ENCODE measurements at places on chromosomes 4 and X.

DNA sequence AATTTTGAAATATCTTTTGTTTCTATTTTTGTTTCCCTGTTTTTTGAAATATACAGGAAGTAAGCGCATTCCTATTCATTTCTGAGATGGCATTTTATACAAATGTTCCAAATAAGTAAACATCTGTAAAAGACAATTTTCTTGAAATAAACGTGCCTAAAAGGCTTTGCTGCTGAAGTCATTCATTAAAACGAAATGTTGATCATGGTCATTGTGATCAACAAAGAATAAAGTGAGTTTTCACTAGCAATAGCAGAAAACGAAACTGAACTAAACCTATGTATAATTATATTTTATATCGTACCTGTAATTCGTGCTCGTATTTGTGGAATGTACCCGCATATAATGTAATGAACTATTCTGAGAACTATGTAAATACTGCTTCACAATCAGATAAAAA lies 221.2 kb downstream of the MGST2 start:
- DNase-seq = peak; percentile 60

- no peak for DNase-seq
Observed at GRCh38 chrX:48590203-48591103, 6.8 kb upstream of the WDR13 start.

DNA sequence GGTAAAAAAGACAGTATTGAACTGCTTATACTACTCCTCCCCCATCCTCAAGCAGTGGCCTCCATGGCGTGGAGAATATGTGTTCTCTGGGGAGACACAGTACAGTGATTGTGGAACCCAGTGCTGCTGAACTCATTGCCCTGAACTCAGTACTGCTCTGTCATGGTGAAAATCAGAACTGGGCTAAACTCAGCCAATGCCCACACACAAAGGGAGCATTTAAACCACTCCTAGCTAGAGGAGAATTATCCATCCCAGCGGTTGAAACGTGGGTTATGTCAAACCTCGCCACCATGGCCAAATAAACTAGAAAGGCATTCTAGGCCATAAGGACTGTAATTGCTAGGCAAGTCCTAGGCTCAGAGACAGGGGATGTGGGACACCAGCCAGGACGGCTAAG lies 131.8 kb downstream of the SPOCK3 start:
- no peak for DNase-seq

DNA sequence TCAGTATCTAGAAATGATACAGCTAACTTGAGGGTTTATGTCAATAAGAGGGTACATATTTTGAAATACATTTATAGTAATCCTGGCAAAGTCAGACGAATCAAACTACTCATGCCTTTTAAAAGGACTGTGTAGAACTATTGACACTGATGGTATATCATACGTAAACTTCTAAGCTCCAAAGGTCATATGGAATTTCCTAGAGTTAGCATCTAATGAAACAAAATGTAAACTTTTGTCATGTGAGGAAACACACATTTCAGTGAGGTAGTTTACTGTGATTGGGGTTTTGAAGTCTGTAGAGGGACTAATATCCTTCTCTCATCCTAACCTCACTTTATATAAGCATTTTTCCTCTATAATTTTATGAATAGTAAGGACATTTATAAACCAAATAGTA lies 138.4 kb downstream of the SCLT1 start:
- DNase-seq = no peak

- no peak for DNase-seq
Observed at GRCh38 chr4:75679876-75680575, 6.8 kb upstream of the G3BP2 start.

GRCh38 chr4:46804781-46805413 lies 104.1 kb downstream of the COX7B2 start:
- DNase-seq = no peak

DNA sequence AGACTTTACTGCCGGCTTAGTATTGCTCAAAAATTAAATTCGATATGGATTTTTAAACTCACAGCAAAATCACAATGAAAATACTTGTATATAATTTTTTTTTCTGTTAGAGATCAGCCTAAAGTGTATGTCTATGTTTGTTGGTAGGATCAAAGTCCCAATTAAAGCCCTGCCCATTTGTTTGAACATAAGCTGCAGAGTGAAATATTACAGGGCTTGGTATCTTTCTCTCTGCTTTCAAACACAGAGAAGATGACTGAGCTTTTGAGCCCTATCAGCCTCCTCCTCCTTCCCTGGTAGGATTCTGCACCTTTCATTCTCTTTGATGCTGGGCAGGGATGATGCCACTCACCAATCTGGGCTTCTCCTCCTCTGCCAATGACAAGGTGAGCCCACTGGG lies 345.4 kb downstream of the PPP1R2C start:
- no peak for DNase-seq

GRCh38 chr4:95838192-95838591 lies 1.7 kb upstream of the PDHA2 start:
- no peak for DNase-seq

- no peak for DNase-seq
Observed at GRCh38 chrX:69083361-69083760, 81.9 kb downstream of the PJA1 start.

- no peak for DNase-seq
Observed at GRCh38 chr4:133596459-133596858, 447.4 kb downstream of the PCDH10 start.

- DNase-seq = no peak
Observed at GRCh38 chr4:19158107-19158809, 1093.4 kb upstream of the SLIT2 start.

- DNase-seq = no peak
Observed at GRCh38 chrX:101029665-101030064, 22.2 kb downstream of the TRMT2B start.

DNA sequence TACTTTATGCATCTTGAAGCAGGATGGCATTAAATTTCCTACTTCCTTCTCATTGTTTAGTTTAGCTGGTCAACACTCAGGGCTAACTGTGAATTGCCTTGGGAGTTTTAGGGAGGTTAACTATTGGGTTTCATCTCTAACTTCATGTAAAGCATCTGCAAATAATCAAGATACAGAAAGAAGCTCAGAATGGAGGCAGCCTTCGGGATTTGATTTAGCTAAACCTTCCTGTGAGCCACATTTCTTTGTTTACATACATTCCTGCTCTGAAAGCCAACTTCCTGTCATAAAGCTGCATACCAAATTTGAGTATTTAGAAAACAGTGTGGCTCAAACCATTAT lies 131.7 kb upstream of the PCDH18 start:
- DNase-seq = peak; percentile 18

- DNase-seq = peak; percentile 62
Observed at GRCh38 chr4:89482251-89482650, 174.7 kb upstream of the GPRIN3 start.

DNA sequence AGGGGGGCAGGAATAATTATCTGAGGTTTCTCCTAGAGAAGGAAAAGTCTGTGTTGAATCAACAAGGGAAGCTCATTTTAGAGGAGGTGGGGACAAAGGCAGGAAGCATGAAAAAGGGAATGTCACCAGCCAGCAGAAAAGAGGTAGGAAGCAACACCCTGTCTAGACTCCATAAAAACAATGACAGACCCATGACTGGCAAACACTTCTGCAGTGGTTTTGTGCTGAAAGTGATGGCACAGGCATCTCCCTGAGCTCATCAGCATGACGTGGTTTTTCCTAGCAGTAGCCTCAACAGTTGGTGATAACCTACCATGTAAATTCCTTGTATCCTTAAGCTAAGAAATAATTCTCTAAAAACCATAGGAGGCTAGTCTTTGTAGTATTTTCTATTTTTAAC lies 110.7 kb upstream of the GALNT7 start:
- peak; percentile 72 for DNase-seq

GRCh38 chr4:21181716-21182115 lies 481.5 kb downstream of the PACRGL start:
- DNase-seq = no peak

- DNase-seq = no peak
Observed at GRCh38 chr4:128604840-128605239, 204.7 kb upstream of the JADE1 start.

- DNase-seq = peak; percentile 48
Observed at GRCh38 chrX:100615005-100615404, 21.6 kb downstream of the TSPAN6 start.

DNA sequence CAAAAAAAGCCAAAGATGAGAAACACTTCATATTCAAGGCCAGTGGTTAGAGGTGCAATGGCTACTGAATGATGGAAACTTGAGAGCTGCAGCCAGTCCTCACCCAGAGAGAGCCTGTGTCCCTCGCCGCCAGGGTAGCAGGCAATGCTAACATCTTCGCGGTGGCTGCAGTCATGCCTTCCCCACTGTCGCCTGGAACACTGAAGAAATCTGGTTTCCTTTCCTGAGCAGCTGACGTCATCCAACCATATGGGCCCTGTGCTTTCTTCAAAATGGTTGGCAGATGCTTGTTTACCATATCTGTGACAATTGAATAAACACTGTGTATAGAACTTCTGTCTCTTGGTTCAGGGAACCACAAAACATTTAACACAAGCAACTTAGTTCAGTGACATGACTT lies 39.7 kb downstream of the PRSS12 start:
- DNase-seq = no peak

GRCh38 chrX:130125091-130125874 lies 15.0 kb upstream of the ELF4 start:
- DNase-seq = no peak

DNA sequence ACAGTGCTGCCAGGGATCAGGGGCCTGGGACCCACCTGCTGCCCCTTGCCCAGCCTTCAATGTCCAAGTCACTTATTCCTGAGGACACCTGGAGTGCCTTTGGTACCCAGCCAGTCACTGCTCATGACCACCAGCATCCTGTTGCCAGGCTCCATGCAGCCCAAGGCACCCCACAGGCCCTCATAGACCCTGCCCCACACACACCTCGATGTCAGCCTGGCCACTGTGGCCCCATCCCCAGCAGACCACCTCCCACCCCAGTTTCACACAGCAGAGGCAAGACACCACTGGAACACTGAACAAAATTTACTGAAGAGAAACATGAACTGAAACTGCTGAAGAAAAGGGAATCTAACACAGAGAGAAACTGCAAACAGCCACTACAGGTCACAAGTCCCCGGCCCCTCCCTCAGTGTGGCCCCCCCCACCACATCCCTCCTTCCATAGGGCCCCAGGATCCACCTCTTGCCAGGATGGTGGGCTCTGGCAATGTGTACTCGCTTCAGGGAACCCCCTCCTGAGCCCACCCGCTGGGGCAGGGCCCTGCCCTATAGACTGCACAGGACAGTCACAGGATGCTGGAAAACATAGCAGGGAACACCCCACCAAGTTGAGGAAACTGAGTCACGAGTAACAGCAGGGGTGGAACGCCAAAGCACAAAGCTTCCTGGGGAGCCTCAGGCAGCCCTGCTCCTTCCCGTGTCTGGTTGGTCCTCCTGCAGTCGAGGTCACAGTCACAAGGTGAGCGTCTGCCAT lies 5.2 kb downstream of the PNMA5 start:
- DNase-seq = no peak

- no peak for DNase-seq
Observed at GRCh38 chr4:164512124-164512523, 241.8 kb upstream of the SMIM31 start.

DNA sequence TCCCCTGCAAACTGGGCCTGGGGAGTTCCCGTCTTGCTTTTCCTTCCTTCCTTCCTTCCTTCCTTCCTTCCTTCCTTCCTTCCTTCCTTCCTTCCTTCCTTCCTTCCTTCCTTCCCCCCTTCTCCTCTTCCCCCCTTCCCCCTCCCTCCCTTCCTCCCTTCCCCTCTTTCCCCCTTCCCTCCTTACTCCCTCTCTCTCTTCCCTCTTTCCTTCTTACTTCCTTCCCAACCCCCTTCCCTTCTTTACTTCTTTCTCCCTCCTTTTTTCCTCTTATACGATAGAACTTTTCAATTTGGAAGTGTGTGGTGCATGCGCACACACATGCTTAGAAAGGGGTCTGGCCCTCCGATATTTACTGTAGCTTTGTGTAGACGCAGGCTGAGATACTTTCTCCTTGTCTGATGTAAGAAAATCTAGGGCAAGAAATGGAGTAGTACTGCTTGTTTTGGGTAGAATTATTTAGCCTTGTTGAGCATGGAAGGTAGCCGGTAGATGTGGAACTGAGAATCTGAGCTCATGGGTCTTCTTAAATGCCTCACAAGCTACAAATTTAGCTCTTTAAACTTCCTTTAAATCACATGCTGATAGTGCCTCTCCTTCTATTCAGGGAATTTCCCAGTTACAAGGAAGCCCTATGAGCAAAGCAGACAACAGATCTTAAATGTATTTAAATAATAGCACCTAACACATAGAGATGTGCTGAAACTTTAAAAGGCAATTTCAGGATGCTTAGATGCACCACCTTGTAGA lies 189.6 kb downstream of the GPAT3 start:
- DNase-seq = no peak

- DNase-seq = no peak
Observed at GRCh38 chr4:122764821-122765215, 32.3 kb downstream of the BBS12 start.

- no peak for DNase-seq
Observed at GRCh38 chrX:53263597-53264094, 17.7 kb downstream of the IQSEC2 start.

DNA sequence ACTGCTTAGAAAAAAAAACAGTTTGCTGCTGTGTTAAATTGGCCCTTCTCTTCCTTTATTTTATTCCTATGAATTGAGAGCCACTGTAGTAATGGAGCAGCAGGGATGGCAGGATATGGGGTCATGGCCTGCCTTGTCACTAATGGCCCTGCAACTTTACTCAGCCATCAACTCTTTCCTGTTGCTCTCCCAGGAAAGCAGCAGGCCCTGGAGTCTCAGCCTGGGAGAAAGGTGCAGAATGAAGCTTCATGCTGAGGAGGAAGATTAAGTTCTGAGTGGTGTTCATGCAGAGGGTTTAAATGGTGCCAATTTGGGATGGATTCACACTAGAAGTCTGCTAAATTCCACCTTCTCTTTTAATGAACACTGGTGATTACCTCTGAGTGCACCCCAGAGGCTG lies 285.6 kb downstream of the GPAT3 start:
- DNase-seq = no peak

GRCh38 chrX:153765138-153766079 lies 1.4 kb downstream of the PLXNB3 start:
- DNase-seq = no peak

DNA sequence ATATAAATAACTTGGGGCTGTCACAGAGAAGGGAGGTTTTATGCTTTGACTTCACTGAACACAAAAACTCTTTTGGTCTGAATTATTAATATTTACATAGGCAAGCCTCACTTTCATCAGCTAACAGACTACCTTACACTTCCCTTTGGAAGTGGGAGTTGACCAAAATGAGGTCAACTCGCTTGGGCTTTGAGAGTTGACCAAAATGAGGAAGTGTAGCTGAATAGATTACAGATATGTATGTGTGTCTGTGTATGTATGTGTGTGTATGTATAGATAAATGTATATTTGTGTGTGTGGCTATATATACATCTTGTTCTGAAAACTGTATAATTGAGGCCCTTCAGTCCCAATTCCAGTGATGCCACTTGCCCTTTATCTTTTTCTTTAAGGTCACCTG lies 113.3 kb upstream of the IL13RA1 start:
- DNase-seq = no peak
